ENCODE measurements at places on chromosomes 4 and X.

GRCh38 chrX:145178268-145178667, 69.0 kb upstream of the SPANXN1 start:
- DNase-seq = no peak

- no peak for DNase-seq
These were observed 131.1 kb downstream of the IQCM start for GRCh38 chr4:149684516-149684915.

- DNase-seq = no peak
These were observed 1530.0 kb downstream of the PCDH18 start for GRCh38 chr4:136002316-136002715.

- DNase-seq = no peak
These were observed 76.0 kb upstream of the CTSO start for GRCh38 chr4:156029691-156030090.

GRCh38 chr4:67963356-67963755, at the start of gene TMPRSS11A:
Gene TMPRSS11A, minus strand, starts transcription at chr4:67963493. Its CDS starts 100 bp downstream, at chr4:67963393.
- no peak for DNase-seq

- no peak for DNase-seq
These were observed 209.8 kb downstream of the RTL9 start for GRCh38 chrX:110568441-110568840.

DNA sequence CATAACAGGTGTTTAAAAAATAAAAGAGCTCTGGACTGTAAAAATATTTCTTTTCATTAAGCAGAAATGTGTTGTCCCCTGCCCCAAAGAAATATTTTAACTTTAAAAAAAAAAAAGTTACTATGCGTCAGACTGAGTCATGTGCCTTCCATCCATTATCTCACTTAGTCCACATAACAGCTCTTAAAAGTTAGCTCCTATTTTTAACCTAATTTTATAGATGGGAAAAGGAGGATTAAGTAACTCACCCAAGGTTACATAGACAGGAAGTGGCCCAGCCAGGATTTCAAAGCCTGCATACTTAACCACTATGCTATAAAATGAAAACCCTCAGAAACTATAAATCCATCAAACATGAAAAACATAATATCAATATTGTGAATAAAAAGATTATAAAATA, 97.7 kb downstream of the MANBA start:
- no peak for DNase-seq

DNA sequence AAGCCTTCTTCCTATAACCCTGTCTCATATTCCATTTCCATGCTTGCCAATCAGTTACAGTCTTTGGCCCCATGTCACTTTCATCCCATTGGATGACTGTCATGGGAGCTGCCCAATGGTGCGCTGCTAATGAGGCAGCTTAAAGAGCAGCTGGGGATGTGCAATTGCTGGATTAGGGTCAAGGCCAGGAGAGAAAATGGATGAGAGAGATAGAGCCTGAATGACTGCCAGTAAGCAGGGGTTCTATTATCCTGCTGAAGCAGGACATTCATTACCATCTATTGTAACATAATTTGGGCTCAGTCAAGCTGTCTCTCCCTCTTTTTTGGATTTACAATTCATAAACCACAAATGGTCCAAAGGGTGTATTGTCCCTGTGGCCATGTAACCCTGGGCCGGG, 909.0 kb downstream of the CENPC start:
- DNase-seq = no peak

DNA sequence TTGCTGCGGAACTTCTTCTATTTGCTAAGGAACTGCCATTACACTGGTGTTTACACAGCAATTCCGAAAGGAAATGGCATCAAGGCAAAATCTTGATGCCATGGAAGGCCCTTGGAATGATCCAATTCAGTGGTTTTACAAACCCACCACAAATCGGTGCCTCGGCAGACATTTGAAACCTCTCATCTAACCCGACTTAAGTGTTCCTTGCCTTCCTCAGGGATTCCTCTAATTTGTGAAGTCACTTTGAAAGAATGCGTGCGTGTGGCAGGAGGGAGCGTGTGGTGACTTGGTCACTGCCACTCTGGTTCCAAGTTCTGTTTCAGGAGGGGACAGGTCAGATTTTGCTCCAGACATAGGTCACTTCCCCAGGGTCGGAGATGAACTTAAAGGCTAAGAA, 4.8 kb downstream of the NOP14 start:
- no peak for DNase-seq

DNA sequence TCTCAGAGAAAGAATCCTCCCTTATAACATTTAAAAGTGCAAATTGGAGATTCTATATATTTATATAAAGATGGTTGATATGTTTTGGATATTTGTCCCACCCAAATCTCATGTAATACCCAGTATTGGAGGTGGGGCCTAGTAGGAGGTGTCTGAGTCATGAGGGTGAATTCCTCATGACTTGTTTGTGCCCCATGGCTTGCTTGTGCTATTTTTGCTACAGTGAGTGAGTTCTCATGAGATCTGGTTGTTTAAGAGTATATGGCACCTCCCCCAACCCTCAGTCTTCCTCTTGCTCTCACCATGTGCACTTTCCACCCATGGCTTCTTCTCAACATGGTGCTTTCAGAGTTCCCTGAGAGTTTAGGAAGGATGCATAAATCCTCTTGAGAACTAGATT, 9.5 kb upstream of the ANKRD50 start:
- DNase-seq = no peak
